Sciatic nerve (tissue), 2 donors: ENCODE measurements at places on chromosomes 4 and X.

DNA sequence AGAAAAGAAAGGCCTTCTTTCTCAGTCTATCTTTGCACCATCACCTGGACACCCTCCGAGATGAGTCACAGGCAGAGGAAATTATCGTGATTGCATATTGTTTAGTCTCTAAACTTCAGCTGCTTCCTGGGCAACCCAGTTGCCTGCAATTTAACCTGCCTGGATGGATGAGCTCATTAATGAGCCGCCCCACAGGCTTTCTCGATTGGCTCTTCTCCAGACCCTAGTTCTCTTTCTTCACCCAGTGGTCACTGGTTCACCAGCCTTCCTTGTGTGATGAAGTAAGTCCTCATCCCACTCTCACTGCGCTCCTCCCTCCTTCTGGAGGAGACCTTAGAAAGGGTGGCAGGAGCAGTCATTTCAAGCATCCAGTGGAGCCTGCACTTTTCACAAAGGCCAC is 94.4 kb downstream of the SOWAHB start:
- DNase-seq = no peak

- DNase-seq = no peak
Observed at GRCh38 chrX:53718073-53718472, 31.6 kb upstream of the HUWE1 start.

- DNase-seq = no peak
Observed at GRCh38 chr4:113094802-113095201, 45.3 kb downstream of the ANK2 start.

GRCh38 chr4:186749611-186750281 is 26.1 kb upstream of the FAT1 start:
- no peak for DNase-seq

DNA sequence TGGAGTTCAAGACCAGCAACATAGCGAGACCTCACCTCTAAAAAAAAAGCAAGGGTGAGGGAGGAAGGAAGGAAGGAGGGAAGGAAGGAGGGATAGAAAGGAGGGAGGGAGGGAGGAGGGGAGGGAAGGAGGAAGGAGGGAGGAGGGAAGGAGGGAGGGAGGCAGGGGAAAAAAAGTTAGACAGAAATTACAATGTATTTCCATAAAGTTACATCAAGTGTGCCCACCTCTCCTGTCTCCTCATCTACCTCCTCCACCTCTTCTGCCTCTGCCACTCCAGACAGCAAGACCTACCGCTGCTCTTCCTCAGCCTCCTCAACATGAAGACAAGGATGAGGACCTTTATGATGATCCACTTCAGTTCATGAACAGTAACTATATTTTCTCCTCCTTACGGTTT is 8.3 kb downstream of the LIN54 start:
- no peak for DNase-seq

DNA sequence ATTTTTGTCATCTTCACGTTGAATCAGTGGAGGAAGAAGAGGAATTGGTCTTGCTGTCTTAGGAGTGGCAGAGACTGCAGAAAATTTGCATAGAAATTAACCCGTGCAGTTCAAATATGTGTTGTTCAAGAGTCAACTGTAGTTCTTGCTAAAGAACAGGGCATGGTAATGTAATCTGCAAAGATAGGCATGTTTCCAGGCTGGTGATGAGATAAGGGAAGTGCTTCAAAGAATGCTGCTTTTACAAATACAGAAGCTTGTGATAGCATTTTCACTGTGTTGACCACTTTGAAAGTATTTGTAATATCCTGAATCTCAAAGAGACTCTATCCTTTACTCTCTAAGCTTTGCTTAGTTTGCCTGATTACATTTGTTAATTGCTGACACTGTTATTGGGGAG is 60.1 kb downstream of the PRRG1 start:
- DNase-seq = no peak

GRCh38 chr4:143555676-143556075 is 42.2 kb downstream of the SMARCA5 start:
- DNase-seq = no peak

DNA sequence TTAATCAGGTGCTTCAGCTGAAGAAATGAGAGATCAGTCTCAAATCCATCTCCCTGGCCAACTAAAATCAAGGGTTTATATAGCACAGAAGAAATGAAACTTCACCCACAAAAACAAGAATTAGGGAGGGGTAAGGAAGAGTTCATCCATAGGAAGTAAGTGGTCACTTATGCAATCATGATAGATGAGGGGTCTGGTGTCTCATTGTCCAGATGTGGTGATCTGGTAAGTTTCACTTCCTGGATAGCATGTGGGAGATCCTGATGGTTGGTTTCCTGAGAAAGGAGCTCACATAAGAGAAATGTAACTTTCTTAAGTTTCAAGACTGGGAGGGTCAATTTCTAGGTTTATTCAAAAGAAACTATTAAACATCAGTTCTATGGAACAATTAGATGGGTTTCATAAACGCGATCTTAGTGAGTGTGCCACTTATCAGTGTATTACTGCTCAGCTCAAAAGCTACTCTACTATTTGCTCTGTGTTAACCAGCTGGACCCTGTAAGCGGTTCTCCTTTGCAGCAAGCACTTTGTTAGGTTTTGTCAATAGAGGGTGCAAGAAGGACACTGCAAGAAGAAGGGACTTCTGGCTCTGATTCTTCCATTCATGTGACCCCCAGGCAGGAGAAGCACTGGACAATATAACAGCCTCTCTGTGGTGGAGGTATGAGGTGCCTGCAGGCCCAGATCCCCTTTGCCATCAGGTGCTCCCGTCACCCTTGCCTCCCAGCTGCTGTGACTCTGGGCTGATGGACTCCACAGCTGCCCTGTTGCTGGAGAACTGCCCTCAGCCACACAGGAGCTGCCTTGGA is 35.4 kb upstream of the HPSE start:
- DNase-seq = no peak

DNA sequence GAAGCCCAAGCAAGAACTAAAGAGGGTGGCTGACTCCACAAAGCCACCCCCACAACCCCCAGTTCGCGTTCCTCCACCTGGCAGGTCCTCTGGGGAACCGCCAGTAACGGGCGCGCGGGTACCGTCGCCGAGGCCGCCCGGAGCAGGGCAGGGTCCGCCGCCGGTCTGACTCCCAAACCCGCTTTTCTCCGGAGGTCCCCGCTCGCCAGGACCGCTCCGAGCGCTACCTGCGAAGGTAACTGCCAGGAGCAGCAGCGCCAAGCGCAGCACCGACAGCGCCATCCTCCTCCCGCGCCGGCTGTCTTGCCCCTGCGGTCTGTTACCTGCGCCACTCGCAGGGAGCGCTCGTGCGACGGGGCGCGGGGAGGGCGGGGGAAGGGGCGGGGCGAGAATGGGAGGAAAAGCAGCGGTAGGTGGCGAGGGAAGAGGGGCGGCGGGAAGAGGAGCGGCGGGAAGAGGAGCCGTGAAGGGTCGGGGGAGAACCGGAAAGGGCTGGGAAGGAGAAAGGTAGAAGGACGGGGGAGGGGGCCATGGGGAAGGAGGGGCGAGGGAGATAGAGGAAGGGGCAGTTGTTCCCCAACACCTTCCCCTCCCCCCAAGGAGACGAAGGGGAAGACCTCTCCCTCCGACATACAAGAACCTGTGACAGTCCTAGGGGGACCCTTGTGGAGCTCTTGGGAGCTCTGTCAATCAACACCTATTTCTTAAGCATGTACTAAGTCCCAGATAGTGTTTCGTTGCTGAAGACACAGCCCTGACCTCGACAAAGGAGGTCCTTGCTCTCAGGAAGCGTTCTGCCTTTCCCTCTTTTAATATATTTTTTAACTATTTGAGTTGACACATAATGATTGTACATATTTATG is at the start of gene SPINK2:
Gene SPINK2, minus strand, starts transcription at position 321 of the 863 bp plus-strand sequence. Its CDS starts 39 bp downstream, at position 282.
- no peak for DNase-seq

GRCh38 chrX:49106930-49107329 is 16.6 kb downstream of the GPKOW start:
- DNase-seq = no peak

GRCh38 chr4:54230484-54231418 is 1.7 kb downstream of the PDGFRA start:
- DNase-seq = peak; percentile 72

DNA sequence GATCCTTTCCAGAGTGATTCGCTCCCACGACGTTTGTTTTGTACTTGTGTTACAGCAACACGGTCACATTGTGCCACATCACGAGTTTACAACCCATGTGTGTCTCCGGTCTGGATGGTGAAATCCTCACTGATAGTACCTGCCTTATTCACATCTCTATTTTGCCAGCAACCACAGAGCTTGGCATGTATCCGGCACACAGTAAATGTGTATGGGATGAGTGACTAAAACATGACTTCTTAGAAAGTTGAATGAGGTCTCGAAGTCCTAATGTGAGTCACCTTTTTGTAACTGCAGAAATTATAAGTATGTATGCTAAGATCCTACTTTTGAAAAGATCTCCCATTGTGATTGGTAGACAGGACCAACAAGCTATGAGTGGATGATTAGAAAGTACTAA is 7.5 kb downstream of the STOX2 start:
- DNase-seq = no peak

DNA sequence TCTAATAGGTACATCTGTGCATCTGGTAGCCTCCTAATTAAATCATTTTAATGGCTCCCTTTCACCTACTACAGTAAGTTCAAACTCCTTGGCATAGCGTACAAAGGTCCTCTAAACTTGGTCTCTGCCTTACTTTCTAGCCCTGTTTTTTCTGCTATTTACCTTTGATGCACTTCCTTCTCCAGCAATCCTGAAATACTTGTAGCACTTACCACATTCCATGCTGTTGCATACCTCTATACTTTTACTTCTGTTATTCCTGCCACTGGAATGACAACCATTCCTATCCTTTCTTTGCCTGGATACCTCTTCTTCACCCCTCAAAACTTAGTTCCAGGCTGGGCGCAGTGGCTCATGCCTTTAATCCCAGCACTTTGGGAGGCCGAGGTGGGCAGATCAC is 56.6 kb upstream of the LHFPL1 start:
- DNase-seq = no peak

DNA sequence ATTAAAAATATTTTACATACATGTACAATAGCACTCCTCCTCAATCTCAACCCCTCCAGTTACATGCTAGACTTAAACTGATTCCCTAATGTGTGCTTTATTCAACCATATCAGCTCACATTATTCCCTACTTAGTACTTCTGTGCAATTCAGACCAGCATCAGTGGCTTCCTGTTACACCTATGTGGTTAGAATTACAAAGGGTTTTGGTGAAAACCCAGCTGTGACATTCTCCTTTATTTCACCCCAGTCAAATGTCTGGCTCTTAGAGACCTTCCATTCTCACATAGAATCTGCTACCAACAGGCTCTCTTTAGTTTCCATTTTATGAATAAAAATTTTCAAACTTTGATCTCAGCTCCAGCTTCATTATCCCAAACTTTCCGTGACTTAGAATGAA is 85.2 kb upstream of the SLC7A11 start:
- no peak for DNase-seq

- no peak for DNase-seq
Observed at GRCh38 chrX:13852001-13852695, 35.3 kb upstream of the GPM6B start.

DNA sequence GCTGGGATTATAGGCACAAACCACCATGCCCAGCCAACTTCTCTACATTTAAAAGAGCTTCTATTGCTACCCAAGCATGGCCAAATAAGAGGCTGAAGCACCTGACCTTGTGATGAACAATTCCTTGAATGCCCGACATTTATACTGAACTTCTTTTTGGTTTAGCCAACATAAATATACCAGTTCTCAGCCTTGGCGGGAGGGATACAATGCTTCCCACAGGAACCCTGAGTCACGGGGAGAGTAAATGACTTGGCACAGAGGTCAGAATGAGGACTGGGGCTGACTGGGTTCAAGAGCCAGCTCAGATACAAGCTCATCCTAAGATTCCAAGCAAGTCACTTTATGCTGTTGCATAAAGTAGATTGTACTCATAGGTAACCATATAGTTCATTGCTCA is 6.1 kb downstream of the HOPX start:
- no peak for DNase-seq

DNA sequence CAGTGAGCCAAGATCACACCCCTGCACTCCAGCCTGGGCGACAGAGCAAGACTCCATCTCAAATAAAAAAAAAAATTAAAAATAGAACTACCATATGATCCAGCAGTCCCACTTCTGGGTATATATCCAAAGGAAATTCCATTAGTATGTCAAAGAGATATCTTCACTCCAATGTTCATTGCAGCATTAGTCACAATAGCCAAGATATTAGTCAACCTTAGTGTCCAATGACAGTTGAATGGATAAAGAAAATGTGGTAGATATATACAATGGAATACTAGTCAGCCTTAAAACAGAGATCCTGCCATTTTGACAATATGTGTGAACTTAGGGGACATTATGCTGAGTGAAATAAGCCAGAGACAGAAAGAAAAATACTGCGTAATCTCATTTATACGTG is 49.4 kb downstream of the C4orf46 start:
- DNase-seq = no peak

- no peak for DNase-seq
Observed at GRCh38 chr4:46329118-46329976, 60.6 kb downstream of the GABRA2 start.

- no peak for DNase-seq
Observed at GRCh38 chrX:78024349-78025059, 55.1 kb upstream of the PGAM4 start.

GRCh38 chr4:66589183-66589582 is 918.9 kb upstream of the EPHA5 start:
- no peak for DNase-seq

DNA sequence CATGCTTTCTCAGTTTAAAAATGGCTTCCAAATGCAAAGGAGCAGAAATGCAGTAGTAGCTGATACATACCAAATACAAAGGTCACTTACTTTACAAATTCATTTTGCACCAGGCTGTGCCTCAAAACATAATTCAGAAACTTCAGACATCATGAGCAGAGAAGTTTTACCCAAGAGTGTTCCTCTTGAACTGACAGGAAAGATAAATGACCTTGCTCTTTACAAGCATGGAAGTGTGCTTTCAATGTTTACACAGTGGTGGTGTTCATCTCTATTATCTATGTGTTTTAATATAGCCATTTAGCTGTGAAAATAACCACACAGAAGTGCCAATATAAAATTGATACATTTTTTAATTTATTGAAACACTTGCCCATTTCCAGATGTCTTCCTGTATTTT is 383.4 kb downstream of the ANKRD50 start:
- DNase-seq = no peak

- no peak for DNase-seq
Observed at GRCh38 chr4:150089732-150090131, 11.5 kb downstream of the DCLK2 start.

DNA sequence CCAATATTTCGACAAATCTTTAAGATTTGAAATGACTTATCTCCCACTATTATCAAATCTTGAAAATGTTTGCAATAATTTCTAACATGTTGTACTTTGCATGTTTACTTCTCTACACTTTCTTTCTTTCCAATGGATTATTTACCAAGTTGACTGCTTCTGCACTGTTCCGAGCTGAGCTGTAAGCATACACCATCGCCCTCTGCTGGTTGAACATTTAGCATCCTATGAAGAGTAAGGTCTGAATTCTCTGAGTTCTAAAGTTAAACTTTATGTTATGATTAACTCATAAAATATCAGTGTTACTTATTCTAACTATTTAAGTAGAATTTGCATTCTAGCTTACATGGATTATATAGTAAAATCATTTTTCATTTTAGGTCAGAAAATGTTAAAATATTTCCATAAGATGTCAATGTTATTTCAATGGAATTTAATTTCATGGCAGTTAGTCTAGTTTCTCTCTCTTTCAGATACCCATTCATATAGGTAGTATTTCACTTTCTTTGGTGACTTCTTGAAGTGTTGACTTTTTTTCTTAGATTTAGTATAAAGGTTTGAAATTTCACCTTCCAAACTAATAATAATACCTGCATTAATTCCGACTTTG is 137.4 kb downstream of the DKK2 start:
- peak; percentile 48 for DNase-seq

- DNase-seq = peak; percentile 73
Observed at GRCh38 chrX:56733459-56734046, 4.5 kb downstream of the NBDY start.
